NCI-H2029 treated with DMSO at 0.1 percent for 48 hours (cell line): ENCODE measurements at places on chromosomes 3 and 15.

DNA sequence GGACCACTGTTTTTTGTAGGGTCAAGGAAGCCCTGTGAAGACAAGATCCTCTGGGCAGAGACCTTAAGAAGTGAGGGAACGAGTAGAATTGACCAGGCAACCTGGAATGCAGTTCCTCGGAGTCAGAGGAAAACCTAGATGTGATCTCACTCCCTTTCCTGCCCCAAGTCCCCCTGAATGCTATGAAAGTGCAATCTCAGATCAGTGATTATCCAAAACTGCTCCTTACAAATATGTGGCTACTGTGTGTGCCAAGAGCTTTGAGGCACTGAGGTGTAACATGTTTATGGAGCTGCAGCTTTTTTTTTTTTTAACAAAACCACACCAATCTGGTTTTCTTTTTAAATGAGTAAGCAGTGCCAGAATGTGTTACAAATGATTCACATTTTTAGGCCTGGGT is 35.8 kb downstream of the THSD4 start:
- no peak for DNase-seq

DNA sequence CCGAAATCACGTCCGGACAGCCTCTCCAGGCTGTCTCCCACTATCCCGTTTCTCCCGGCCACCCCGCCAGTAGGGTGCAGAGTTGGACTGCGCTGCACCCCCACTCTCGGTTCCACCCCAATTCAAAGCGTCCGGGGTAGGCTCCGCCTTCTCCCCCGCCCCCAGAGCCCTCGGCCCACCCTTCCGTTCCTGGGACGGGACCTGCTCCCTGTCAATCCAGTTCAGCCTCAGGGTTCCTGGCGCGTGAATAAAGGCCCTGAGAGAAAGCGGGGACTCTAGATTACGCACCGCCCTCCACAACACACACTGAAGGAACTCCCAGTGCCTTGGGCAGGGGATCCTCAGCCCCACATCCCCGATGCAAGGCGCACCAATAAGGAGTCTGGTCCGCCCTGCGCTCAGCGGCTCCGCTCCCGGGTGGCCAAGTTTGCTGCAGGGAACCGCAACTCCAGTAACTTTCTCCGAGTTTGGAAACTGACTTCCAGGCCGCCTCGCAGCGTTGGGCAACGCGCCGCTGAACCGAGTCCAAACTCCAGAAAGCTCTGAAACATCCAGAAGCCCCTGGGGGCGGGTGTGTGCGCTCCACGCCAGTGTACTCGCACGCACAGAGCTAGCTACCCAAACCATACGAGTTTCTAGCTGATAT is 1.9 kb downstream of the ADAMTS9 start:
- no peak for DNase-seq

- no peak for DNase-seq
Observed at GRCh38 chr15:71951134-71951533, 140.8 kb downstream of the NR2E3 start.

- no peak for DNase-seq
Observed at GRCh38 chr15:38307251-38307650, 54.6 kb downstream of the SPRED1 start.

DNA sequence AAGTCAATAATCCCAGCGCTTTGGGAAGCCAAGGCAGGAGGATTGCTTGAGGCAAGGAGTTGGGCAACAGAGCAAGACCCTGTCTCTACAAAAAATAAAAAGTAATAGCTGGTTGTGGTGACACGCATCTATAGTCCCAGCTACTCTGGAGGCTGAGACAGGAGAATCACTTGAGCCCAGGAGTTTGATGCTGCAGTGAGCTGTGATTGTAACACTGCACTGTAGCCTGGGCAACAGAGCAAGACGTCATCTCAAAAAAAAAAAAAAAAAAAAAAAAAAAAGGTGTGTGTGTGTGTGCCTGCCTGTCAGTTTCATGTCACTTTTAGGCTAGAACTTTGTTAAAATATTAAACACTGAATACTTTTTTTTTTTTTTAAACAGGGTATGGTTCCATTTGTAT is 28.4 kb downstream of the DNAJC19 start:
- no peak for DNase-seq

DNA sequence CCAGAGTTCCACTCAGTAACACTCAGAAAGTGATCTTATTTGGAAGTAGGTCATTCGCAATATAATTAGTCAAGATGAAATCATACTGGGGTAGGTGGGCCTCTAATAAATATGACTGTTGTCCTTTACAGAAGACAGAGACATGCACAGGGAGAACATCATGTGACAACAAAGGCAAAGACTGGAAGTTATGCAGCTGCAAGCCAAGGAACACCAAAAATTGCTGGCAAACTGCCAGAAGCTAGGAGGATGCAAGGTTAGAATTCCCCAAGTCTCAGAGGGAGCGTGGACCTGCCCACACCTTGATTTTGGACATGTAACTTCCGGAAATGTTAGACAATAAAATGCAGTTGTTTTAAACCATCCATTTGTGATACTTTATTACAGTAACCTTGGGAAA is 471.5 kb upstream of the AGTR1 start:
- no peak for DNase-seq
